ENCODE measurements at places on chromosomes 7 and 10. TPM values are rescaled to one million over a fixed set of nuclear protein-coding genes. Genes with fewer than 3 reads are reported as not detected.

The GNGT1 gene
- 0.91 TPM for total RNA-seq

The ZP3 gene
- 23.4 TPM for total RNA-seq

The STEAP1B gene
- total RNA-seq, result 0.27 TPM

The TWIST1 gene
- 0.86 TPM for total RNA-seq

The SLC26A5 gene
- total RNA-seq, result 0.15 TPM

The DPP6 gene
- not detected for total RNA-seq

The FAM25C gene
- not detected for total RNA-seq

The TEX47 gene
- total RNA-seq, result not detected

The ACSM6 gene
- total RNA-seq, result not detected

The TRIM50 gene
- total RNA-seq, result not detected

The HECW1 gene
- total RNA-seq, result 5.6 TPM

The PRKG1 gene
- total RNA-seq, result 1.4 TPM

The C1QL3 gene
- not detected for total RNA-seq

The MACROH2A2 gene
- total RNA-seq, result 41.4 TPM

The LIPJ gene
- not detected for total RNA-seq

The EBLN1 gene
- not detected for total RNA-seq

- no peak overlapping the region for H3K4me3 ChIP-seq
- no peak for DNase-seq
- no peak overlapping the region for H3K27ac ChIP-seq
- H3K4me1 ChIP-seq, result peaks cover 2% of the 10 kb centered on the region
Observed at GRCh38 chr7:24858108-24858977, 101.1 kb upstream of the GSDME start.

DNA sequence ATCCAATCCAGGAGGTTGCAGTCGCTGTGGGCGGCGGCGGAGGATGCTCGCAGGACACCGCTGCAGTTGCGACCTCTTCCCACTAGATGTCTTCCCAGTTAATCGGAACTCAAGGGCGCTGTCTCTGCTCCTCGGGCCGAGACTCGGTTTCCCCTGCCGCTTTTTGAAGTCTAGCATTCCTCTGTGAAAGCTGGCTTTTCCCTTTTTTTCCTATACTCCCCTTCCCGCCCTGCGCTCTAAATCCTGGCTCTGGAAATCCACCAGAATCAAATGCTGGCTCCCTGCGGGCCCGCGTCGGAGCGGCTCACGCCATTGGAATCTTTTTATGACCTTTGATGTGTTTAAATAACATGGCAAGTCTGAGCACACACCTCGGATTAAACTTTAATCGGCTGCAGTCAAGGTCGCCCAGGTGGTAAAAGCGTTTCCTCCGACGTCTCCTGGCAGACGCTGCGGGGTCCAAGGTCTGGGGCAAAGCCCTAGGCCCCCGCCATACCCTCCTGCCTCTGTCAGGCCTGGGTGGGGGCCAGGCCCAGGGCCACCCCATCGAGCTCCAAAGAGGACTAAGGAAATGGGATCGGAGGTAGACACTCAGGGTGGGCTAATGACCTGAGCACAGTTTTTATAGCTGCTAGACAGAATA lies 10.7 kb upstream of the HOXA13 start:
- no peaks in the 10 kb centered on the region for H3K27me3 ChIP-seq
- H3K4me3 ChIP-seq, result peak overlapping the region; percentile 43
- DNase-seq, result no peak
- no peaks in the 10 kb centered on the region for H3K36me3 ChIP-seq
- peaks cover 4% of the 10 kb centered on the region for H3K4me1 ChIP-seq
- H3K27ac ChIP-seq, result no peak overlapping the region

GRCh38 chr7:98229991-98230745 lies 18.9 kb downstream of the BHLHA15 start:
- H3K36me3 ChIP-seq, result no peaks in the 10 kb centered on the region
- no peak overlapping the region for H3K27ac ChIP-seq
- no peak overlapping the region for H3K4me3 ChIP-seq
- no peaks in the 10 kb centered on the region for H3K4me1 ChIP-seq
- no peaks in the 10 kb centered on the region for H3K27me3 ChIP-seq

DNA sequence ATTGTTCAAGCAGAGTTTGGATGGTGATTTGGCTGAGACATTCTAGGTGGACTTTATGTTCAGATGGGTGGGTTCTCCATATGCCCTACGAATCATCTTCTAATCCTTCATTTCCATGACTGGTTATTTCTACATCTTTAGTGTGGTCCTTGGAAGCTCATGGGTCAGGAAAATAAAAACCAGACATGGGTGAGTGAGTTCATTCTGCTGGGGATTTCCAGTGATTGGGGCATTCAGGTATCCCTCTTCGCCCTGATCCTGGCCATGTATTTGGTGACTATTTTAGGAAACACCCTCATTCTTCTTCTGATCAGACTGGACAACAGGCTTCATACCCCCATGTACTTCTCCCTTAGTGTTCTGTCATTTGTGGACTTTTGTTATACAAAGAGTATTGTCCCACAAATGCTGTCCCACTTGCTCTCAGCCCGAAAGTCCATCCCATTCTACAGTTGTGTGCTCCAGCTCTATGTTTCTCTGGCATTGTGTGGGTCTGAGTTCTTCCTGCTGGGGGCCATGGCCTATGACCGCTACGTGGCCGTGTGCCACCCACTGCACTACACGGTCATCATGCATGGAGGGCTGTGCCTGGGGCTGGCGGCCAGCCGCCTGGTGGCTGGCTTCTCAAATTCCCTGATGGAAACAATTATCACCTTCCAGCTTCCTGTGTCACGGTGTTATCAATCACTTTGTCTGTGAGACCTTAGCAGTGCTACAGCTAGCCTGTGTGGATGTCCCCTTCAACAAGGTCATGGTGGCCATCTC lies 19.2 kb upstream of the OR6B1 start:
- DNase-seq, result no peak
- H3K4me3 ChIP-seq, result no peak overlapping the region
- H3K36me3 ChIP-seq, result no peaks in the 10 kb centered on the region

DNA sequence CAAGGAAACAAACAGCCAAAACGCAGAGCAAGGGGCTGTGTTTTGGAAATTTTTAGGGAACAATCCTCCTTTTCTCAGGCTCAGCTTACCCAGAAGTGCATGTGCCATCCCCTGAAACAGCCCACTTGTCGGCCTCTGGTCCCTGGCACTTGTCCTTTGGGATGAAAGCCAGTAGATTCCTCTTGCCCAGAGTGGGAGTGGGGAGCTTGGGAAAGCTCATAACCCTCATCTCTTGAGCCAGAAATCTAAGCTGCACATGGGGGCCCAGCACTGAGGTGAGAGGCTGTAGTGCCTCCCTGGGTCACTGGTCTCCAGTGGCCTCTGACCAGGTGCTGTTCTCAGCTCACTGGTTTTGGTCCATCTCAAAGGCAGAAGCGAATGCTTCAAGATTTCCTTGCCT lies 150.3 kb downstream of the RNF216 start:
- H3K4me1 ChIP-seq, result peaks cover 29% of the 10 kb centered on the region
- no peak overlapping the region for H3K4me3 ChIP-seq
- no peak for DNase-seq
- no peaks in the 10 kb centered on the region for H3K27me3 ChIP-seq
- no peak overlapping the region for H3K27ac ChIP-seq

GRCh38 chr10:116110736-116111135 lies 162.3 kb downstream of the GFRA1 start:
- H3K27ac ChIP-seq, result no peak overlapping the region
- DNase-seq, result no peak
- H3K36me3 ChIP-seq, result no peaks in the 10 kb centered on the region
- no peak overlapping the region for H3K4me3 ChIP-seq
- no peaks in the 10 kb centered on the region for H3K4me1 ChIP-seq

DNA sequence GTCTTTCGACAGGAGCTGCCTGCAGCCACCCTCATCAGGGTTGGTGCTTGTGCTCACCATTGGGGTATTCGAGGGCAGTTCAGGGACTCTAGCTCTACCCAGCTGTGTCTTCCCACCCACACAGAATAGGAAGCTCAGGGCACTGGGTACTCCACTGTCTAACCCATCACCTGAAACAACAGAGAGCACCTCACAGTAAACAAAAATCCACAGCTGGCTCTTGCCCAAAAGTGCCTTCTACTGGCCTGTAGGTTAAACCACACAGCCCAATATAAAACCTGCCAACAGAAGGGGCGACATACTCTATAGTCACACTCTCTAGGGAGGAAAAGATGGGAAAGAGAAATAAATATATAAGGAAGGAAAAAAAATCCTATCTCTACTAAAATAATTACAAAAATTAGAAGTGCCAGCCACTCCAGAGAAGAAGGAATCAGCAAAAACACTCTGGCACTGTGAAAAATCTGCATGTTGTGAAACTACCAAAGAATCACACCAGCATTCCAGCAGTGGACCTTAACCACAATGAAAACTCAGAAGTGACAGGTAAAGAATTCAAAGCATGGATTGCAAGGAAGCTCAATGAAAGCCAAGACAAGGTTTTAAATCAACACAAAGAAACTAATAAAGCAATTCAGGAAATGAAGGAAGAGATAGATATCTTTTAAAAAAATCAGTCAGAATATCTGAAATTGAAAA lies 110.0 kb downstream of the HGF start:
- no peaks in the 10 kb centered on the region for H3K27me3 ChIP-seq
- H3K4me1 ChIP-seq, result no peaks in the 10 kb centered on the region
- no peak for DNase-seq
- H3K36me3 ChIP-seq, result no peaks in the 10 kb centered on the region
- no peak overlapping the region for H3K27ac ChIP-seq

DNA sequence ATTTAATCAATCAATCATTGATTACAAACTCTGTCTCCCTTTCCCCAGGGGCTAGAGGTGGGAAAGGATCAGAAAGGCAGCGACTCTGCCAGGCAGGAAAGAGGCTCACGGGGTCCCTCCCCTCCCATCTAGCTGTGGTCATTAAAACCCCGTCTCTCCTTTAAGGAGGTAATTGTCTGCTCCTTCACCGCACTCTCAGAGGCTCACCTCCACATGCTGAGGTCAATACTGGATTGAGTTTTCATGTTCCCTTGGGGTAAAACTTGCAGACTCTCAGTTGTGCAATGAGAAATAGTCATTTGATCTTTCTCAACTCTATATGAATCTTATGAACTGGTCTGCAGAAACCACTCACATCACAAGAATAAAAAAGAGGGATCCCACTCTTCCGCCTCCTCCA lies 368.8 kb downstream of the ADRA2A start:
- H3K4me1 ChIP-seq, result no peaks in the 10 kb centered on the region
- H3K27me3 ChIP-seq, result peaks cover under 1% of the 10 kb centered on the region
- H3K27ac ChIP-seq, result no peak overlapping the region
- H3K4me3 ChIP-seq, result no peak overlapping the region
- H3K36me3 ChIP-seq, result no peaks in the 10 kb centered on the region

- H3K4me3 ChIP-seq, result no peak overlapping the region
- H3K4me1 ChIP-seq, result no peaks in the 10 kb centered on the region
- no peak for DNase-seq
- no peak overlapping the region for H3K27ac ChIP-seq
- no peaks in the 10 kb centered on the region for H3K27me3 ChIP-seq
Observed at GRCh38 chr7:106885652-106886051, 20.6 kb downstream of the PIK3CG start.

DNA sequence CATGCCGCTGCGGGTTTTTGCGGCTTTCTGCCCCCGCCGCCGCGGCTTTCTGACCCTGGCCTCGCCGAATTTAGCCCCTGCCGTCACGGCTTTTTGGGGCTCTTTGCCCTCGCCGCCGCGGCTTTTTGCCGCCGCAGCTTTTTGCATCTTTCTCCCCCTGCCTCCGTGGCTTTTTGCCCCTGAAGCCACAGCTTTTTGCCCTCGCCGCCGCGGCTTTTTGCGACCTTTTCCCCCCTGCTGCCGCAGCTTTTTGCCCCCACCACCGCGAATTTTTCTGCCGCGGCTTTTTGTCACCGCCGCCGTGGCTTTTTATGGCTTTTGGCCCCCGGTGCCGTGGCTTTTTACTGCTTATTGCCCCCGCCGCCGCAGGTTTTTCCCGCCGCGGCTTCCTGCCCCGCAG lies 636.5 kb downstream of the ZNF716 start:
- no peaks in the 10 kb centered on the region for H3K4me1 ChIP-seq
- H3K27ac ChIP-seq, result no peak overlapping the region
- H3K27me3 ChIP-seq, result no peaks in the 10 kb centered on the region
- no peak overlapping the region for H3K4me3 ChIP-seq
- DNase-seq, result no peak

- H3K4me3 ChIP-seq, result no peak overlapping the region
- no peaks in the 10 kb centered on the region for H3K36me3 ChIP-seq
- DNase-seq, result no peak
Observed at GRCh38 chr7:41869596-41869995, 166.7 kb upstream of the INHBA start.

DNA sequence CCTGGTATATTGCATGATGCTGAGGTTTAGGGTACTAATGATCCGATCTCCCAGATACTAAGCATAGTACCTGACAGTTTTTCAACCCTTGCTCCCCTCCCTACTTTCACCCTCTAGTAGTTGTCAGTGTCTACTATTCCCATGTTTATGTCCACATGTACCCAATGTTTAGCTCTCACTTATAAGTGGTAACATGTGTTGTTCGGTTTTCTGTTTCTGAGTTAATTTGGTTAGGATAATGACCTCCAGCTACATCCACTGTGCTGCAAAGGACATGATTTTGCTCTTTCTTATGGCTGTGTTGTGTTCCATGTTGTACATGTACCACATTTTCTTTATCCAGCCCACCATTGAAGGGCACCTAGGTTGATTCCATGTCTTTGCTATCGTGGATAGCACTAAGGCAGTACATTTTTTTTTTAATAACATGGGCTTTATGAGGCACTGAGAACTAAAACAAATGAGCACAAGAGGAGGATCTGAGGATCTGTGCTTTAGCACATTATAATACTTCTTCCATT lies 28.1 kb downstream of the ITGB8 start:
- H3K27me3 ChIP-seq, result no peaks in the 10 kb centered on the region
- no peaks in the 10 kb centered on the region for H3K36me3 ChIP-seq
- DNase-seq, result no peak
- H3K4me1 ChIP-seq, result no peaks in the 10 kb centered on the region
- no peak overlapping the region for H3K27ac ChIP-seq

GRCh38 chr10:72173262-72173618 lies 42.6 kb upstream of the ANAPC16 start:
- no peak overlapping the region for H3K4me3 ChIP-seq
- H3K27me3 ChIP-seq, result no peaks in the 10 kb centered on the region
- H3K27ac ChIP-seq, result peak overlapping the region; percentile 74
- no peak for DNase-seq
- H3K4me1 ChIP-seq, result peaks cover 67% of the 10 kb centered on the region

DNA sequence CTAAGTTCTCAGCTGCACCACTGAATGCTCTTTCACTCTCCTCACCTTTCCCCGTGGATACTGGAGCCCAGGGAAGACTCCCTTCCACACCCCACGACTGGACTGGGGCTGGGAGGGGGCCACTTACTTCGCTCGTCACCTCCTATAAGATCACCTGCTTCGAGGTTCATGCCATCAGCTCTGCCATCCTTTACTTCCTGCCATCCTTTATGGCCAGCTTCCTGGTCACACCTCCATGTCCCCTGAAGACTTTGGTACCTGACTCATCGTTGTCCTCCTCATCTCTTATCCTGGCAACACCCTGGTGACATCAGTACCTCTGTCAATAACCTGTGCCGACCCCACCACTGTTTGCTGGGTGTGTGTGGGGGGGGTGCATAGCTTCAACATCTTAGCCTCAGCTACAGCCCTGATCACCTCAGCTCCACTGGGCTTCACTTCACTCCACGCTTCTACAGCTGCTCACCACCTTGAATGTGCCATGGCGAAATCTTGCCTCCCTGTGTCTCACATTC lies 8.7 kb upstream of the VDAC2 start:
- no peaks in the 10 kb centered on the region for H3K27me3 ChIP-seq
- no peak overlapping the region for H3K4me3 ChIP-seq
- no peak for DNase-seq
- H3K27ac ChIP-seq, result no peak overlapping the region
- H3K36me3 ChIP-seq, result no peaks in the 10 kb centered on the region
